ENCODE measurements at places on chromosomes 1 and 21. TPM values are rescaled to one million over a fixed set of nuclear protein-coding genes. Genes with fewer than 3 reads are reported as not detected.

DNA sequence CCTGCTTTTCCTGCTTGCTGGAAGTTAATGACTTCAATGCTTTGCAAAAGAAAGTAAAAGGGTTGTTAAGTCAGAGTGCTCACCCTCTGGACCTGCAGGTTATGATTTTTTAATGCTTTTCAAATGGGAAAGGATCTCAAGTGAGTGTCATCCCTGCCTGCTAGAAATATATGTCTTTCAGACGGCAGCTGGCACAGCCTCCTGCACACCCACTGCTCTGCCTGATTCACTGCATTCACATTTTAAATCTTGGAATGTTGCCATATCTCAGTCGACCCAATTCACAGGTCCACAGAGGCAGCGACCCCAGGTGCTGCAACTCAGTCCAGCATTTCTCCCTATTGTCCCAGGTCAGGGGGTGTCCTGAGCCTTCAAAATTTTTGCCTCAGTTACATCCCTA, 10.7 kb downstream of the DUSP23 start:
- no peak overlapping the region for H3K27ac ChIP-seq
- no peak for DNase-seq
- no peak overlapping the region for H3K4me3 ChIP-seq
- peaks cover 33% of the 10 kb centered on the region for H3K27me3 ChIP-seq

DNA sequence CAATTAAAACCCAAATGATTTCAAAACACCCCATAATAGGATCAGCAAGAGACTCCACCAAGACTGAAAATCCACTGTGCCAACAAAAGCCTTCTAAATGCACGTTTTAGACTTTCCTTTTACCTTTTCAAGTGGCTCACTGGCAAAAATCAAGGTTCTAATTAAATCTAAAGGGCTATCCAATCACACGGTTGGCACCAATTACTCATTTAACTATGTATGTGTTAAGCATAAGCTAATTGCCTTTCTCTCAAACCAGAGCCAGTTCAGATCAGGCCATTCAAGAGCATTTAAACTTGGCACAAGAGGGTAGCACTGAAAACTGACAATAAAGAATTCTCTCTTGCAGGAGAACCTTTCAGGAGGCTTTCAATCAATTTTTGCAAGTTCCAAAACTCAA, 139.5 kb downstream of the RGS7 start:
- H3K36me3 ChIP-seq = no peaks in the 10 kb centered on the region
- H3K27ac ChIP-seq = no peak overlapping the region
- no peak overlapping the region for H3K4me3 ChIP-seq
- no peaks in the 10 kb centered on the region for H3K4me1 ChIP-seq
- no peak for DNase-seq
- no peaks in the 10 kb centered on the region for H3K27me3 ChIP-seq

- peaks cover 38% of the 10 kb centered on the region for H3K4me1 ChIP-seq
- H3K36me3 ChIP-seq = peaks cover 2% of the 10 kb centered on the region
- no peak for DNase-seq
- peak overlapping the region; percentile 73 for H3K4me3 ChIP-seq
These were observed 32.1 kb downstream of the EYA3 start for GRCh38 chr1:28056129-28056925.

DNA sequence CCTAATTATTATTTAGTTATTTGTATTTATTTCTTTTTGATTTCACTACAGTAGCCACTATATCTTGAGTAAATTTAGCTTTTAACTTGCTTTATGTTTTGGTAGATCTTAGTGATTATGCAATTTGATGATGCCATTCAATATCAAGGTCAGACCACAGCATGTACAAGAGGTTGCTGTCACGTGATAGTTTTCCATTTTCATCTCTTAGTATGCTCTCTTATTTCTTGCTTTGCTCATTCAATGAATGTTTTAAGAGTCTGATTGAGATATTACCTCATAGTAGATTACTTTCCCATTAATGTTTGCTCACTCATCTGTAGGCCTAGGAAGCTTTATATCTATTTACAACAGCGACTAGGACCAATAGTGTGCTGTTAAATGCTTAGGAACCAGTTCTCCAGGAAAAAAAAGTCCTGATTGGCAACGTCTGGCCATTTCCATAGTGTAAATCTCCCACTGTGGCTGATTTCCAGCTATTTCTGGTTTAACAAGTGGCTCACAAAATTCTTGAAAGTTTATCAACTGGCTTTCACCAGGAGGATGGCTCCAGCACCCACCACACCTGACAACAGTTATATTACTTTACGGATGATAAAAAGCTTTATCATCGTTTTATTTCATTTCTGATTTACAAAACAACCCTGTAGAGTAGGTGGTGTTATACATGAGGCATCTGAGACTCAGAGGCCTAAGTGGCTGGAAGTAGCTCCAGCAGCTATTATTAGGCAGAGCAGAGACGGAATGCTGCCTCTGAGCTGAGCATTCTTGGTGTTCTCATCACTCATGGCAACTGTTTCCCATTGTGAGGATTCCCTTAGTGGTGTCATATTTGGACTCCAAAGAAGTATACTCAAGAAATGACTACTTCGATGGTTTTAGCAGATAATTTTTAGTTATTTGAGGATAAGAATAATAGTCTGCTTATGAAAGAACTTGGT, 235.2 kb downstream of the DISC1 start:
- DNase-seq = no peak
- H3K36me3 ChIP-seq = no peaks in the 10 kb centered on the region
- H3K27ac ChIP-seq = no peak overlapping the region
- no peaks in the 10 kb centered on the region for H3K27me3 ChIP-seq
- H3K4me3 ChIP-seq = no peak overlapping the region

- DNase-seq = no peak
- no peak overlapping the region for H3K27ac ChIP-seq
- no peaks in the 10 kb centered on the region for H3K4me1 ChIP-seq
These were observed 18.0 kb downstream of the OMA1 start for GRCh38 chr1:58528518-58528917.

GRCh38 chr1:55751776-55752175, 536.6 kb upstream of the USP24 start:
- H3K4me3 ChIP-seq = no peak overlapping the region
- DNase-seq = no peak
- peaks cover 28% of the 10 kb centered on the region for H3K27me3 ChIP-seq
- H3K36me3 ChIP-seq = no peaks in the 10 kb centered on the region
- H3K4me1 ChIP-seq = no peaks in the 10 kb centered on the region
- H3K27ac ChIP-seq = no peak overlapping the region

- peaks cover 73% of the 10 kb centered on the region for H3K4me1 ChIP-seq
- H3K4me3 ChIP-seq = no peak overlapping the region
- peaks cover 3% of the 10 kb centered on the region for H3K36me3 ChIP-seq
- no peaks in the 10 kb centered on the region for H3K27me3 ChIP-seq
These were observed 40.3 kb downstream of the CD247 start for GRCh38 chr1:167477986-167478385.

GRCh38 chr1:67623906-67624305, 61.1 kb upstream of the GADD45A start:
- no peak for DNase-seq
- peaks cover 3% of the 10 kb centered on the region for H3K36me3 ChIP-seq
- peaks cover 16% of the 10 kb centered on the region for H3K27me3 ChIP-seq
- peaks cover 2% of the 10 kb centered on the region for H3K4me1 ChIP-seq

- no peak for DNase-seq
- H3K27ac ChIP-seq = no peak overlapping the region
- H3K4me1 ChIP-seq = no peaks in the 10 kb centered on the region
- H3K27me3 ChIP-seq = peaks cover 19% of the 10 kb centered on the region
- no peak overlapping the region for H3K4me3 ChIP-seq
These were observed 94.7 kb upstream of the GADD45A start for GRCh38 chr1:67590329-67590728.

DNA sequence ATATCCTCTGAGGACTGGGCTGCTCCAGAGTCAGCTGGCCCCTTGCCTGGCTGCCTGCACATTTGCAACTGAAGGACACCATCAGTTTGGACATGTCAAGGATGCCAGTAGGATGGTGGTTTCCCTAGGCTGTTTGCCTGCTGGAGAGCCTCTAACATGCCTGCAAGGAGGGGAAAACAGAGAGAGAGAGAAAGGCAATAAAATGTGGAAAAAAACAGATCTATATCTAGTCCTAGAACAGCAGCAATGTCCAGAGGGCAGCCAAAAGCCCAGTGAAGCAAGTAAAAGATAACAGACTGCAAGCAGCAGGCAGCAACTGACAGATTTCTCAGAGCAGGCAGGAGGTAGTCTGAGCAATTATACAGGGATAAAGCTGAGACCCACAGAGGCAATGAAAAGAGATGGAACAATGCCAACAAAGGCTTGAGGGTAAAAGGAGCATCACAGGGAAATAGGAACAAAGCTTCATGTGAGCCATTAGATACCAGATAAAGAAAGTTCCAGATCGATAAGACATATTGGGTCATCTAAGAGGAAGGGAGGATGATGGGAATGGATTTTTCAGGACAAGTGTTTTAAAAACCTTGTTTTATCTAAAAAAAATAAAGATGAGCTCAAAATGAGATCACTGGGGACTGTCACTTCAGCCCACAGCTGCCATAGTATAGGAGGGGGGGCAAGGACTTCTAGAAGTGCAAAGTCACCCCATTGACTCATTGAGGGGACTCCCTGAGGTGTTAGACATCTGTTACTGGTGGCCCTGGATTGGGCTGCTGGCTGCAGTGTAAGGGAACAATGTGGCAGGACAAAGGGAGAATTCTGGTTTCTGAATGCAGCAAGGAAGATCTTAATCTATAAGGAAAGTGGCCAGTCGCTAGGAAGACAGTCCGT, 38.6 kb upstream of the GADD45A start:
- H3K4me3 ChIP-seq = no peak overlapping the region
- no peaks in the 10 kb centered on the region for H3K4me1 ChIP-seq
- no peak for DNase-seq
- H3K36me3 ChIP-seq = no peaks in the 10 kb centered on the region

- H3K36me3 ChIP-seq = no peaks in the 10 kb centered on the region
- H3K27ac ChIP-seq = no peak overlapping the region
These were observed 25.0 kb downstream of the ABCA4 start for GRCh38 chr1:94095744-94096469.

GRCh38 chr1:222060210-222060916, 318.5 kb upstream of the DUSP10 start:
- no peak overlapping the region for H3K4me3 ChIP-seq
- H3K36me3 ChIP-seq = no peaks in the 10 kb centered on the region
- H3K27ac ChIP-seq = no peak overlapping the region
- no peaks in the 10 kb centered on the region for H3K4me1 ChIP-seq
- DNase-seq = no peak
- no peaks in the 10 kb centered on the region for H3K27me3 ChIP-seq

DNA sequence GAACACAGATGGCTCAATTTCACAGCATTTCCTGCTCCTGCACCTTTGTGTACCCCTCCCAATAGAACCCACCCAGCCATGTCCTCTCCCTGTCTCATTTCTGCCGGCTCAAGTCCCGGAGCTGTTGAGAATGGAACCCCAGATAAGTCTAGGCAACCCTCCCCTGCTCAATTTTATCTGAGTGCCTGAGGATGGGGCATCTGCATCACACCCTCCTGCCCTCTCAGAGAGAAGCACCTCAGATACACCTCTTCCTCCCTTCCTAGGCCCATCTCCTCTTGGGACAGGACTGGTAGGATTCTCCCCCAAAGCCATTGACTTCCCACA, 1.1 kb downstream of the KIF21B start:
- H3K27me3 ChIP-seq = no peaks in the 10 kb centered on the region
- DNase-seq = no peak
- H3K4me1 ChIP-seq = peaks cover 60% of the 10 kb centered on the region
- H3K36me3 ChIP-seq = peaks cover 2% of the 10 kb centered on the region
- H3K27ac ChIP-seq = peak overlapping the region; percentile 97

DNA sequence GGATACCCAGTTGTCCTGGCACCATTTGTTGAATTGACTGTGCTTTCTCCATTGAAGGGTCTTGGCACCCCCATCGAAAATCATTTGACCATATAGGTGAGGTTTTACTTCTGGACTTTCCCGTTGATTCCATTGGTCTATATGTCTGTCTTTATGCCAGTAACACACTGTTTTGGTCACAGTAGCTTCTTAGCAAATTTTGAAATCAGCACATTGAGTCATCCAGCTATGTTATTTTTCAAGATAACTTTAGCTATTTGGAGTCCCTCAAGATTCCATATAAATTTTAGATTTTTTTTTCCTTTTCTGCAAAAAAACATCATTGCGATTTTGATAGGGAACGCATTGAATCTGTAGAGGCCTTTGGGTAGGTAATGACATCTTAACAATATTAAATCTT, 235.6 kb downstream of the SMYD3 start:
- H3K27ac ChIP-seq = no peak overlapping the region
- no peaks in the 10 kb centered on the region for H3K27me3 ChIP-seq
- no peaks in the 10 kb centered on the region for H3K36me3 ChIP-seq
- no peak for DNase-seq

- no peak overlapping the region for H3K27ac ChIP-seq
- H3K27me3 ChIP-seq = no peaks in the 10 kb centered on the region
- no peaks in the 10 kb centered on the region for H3K36me3 ChIP-seq
- H3K4me1 ChIP-seq = no peaks in the 10 kb centered on the region
These were observed 111.6 kb downstream of the RGS2 start for GRCh38 chr1:192920412-192920811.

- no peaks in the 10 kb centered on the region for H3K4me1 ChIP-seq
- H3K27me3 ChIP-seq = peaks cover 61% of the 10 kb centered on the region
- no peak overlapping the region for H3K4me3 ChIP-seq
- no peaks in the 10 kb centered on the region for H3K36me3 ChIP-seq
- H3K27ac ChIP-seq = no peak overlapping the region
These were observed 197.3 kb downstream of the MATN1 start for GRCh38 chr1:30525971-30526651.

- peaks cover 46% of the 10 kb centered on the region for H3K4me1 ChIP-seq
- no peak for DNase-seq
- H3K4me3 ChIP-seq = peak overlapping the region; percentile 93
- H3K36me3 ChIP-seq = no peaks in the 10 kb centered on the region
- no peaks in the 10 kb centered on the region for H3K27me3 ChIP-seq
These were observed 2.2 kb downstream of the RNF19B start for GRCh38 chr1:32962248-32962896.

DNA sequence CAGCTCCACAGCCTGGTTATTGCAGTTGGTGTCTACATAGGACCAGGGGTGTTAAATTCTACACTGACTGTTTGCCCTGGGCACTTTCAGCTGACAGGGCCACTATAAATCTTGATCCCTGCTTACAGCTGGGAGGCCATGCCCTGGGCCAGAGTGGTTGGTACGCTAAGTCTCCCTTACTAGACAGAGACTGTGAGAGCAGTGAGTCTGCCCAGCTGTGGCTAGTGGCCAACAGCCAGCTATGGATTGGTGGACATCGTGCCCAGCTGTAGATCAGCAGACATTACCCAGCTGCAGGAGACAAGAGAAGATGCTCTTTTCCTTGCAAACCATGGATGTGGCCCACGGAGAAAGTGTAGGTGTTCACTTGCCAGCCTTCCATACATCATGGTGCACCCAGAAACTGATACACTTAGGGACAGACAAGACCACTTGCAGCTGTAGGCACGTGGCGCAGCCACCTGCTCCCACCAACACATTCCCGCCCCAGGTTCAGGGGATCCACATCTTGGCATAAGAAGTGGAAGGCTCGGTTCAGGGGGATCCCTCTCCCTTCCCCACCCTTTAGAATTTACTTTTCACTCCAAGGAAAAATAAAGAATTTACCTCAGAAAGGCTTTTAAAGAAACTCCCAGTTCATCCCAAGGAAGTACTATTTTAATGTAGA, 16.4 kb upstream of the PAX7 start:
- H3K36me3 ChIP-seq = no peaks in the 10 kb centered on the region
- DNase-seq = no peak
- no peak overlapping the region for H3K4me3 ChIP-seq
- H3K27me3 ChIP-seq = peaks cover 53% of the 10 kb centered on the region
- H3K4me1 ChIP-seq = no peaks in the 10 kb centered on the region

GRCh38 chr1:69491416-69491815, 76.3 kb upstream of the LRRC7 start:
- no peak overlapping the region for H3K27ac ChIP-seq
- H3K36me3 ChIP-seq = no peaks in the 10 kb centered on the region
- H3K4me1 ChIP-seq = no peaks in the 10 kb centered on the region

Gene RIPK4
- total RNA-seq = 0.50 TPM

Gene CLIC4
- 9.9 TPM for total RNA-seq

Gene CLIC6
- 0.25 TPM for total RNA-seq

Gene RAP1GAP
- 0.07 TPM for total RNA-seq

Gene GUCA2A
- not detected for total RNA-seq

Gene IGSF3
- total RNA-seq = 0.02 TPM
